ENCODE measurements at places on chromosomes 7 and 10. TPM values are rescaled to one million over a fixed set of nuclear protein-coding genes. Genes with fewer than 3 reads are reported as not detected.

GRCh38 chr10:96791902-96792301 is 40.2 kb upstream of the LCOR start:
- no peaks in the 10 kb centered on the region for H3K4me1 ChIP-seq
- H3K4me3 ChIP-seq, result no peak overlapping the region
- H3K36me3 ChIP-seq, result no peaks in the 10 kb centered on the region
- H3K27ac ChIP-seq, result no peak overlapping the region

Gene PNLIP
- total RNA-seq, result not detected

Gene ZFYVE27
- total RNA-seq, result 20.6 TPM

DNA sequence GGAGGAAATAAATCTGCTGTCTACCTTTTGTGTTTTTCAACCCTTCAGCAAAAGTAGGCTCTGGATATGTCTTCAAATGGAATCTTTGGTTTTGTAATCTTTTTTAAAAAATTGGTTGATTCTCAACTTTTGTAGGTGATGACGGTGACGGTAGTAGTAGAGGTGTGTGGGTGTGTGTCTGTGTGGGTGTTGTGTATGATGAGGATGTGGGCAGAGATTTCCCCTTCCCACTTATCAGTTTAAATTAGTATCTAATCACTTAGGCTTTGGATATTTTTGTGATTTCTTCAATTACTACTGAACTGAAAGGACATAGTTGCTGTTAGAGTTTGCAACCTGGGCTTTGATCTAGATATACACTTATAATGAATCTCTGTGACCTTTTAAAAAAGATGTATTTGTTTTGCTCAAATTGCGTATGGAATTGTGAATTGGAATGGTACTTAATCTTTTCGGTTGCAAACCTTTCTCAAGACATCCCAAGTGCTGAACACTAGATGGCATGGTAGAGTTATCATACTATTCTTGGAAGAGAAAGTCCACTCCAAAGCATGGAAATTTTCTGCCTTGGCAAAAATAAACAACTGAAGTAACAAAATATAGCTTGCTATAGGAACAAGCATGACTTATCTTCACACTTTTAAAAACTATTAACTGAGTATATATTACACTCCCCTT is 51.9 kb upstream of the A1CF start:
- H3K27me3 ChIP-seq, result no peaks in the 10 kb centered on the region
- no peak overlapping the region for H3K4me3 ChIP-seq
- H3K4me1 ChIP-seq, result no peaks in the 10 kb centered on the region
- no peak overlapping the region for H3K27ac ChIP-seq

- DNase-seq, result no peak
- H3K4me1 ChIP-seq, result no peaks in the 10 kb centered on the region
- H3K27ac ChIP-seq, result no peak overlapping the region
These were observed 345.9 kb upstream of the GALNT17 start for GRCh38 chr7:70786076-70786475.

DNA sequence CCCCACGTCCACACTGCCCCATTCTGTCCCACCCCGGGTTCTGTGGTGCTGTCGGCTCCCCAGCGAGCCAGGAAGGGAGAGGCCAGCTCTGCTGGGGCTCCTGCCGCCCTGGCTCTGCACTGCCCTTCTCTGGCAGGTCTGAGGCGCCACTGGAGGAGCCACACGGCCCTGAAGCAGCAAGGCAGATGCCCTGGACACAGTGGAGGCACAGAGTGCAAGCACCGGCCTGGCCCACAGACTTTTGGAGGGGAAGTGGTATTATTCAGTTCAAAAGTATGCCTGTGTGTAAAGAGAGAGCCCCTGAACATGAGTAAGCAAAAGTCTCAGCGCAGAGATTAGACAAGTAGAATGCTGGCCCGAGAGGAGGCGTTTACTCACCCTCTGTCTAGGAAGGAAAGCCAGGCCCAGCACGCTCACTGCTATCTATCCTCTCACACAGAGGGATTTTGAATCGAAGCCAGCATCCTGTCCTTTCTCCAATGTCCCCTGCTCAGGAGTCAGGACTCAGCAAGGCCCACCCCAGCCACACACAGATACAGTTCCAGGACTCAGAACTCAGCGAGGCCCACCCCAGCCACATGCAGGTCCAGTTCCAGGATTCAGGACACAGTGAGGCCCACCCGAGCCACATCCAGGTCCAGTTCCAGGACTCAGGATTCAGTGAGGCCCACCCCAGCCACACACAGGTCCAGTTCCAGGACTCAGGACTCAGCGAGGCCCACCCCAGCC is 115.0 kb downstream of the EGFR start:
- no peaks in the 10 kb centered on the region for H3K36me3 ChIP-seq
- DNase-seq, result peak; percentile 66
- H3K4me1 ChIP-seq, result peaks cover 56% of the 10 kb centered on the region
- H3K27ac ChIP-seq, result peak overlapping the region; percentile 83
- H3K4me3 ChIP-seq, result no peak overlapping the region
- H3K27me3 ChIP-seq, result no peaks in the 10 kb centered on the region

Gene ZNF467
- total RNA-seq, result 20.8 TPM

- no peaks in the 10 kb centered on the region for H3K4me1 ChIP-seq
- DNase-seq, result no peak
- H3K36me3 ChIP-seq, result no peaks in the 10 kb centered on the region
- H3K27me3 ChIP-seq, result no peaks in the 10 kb centered on the region
- no peak overlapping the region for H3K27ac ChIP-seq
These were observed 435.6 kb upstream of the C7orf33 start for GRCh38 chr7:148155000-148155399.

Gene C7orf33
- not detected for total RNA-seq

- no peaks in the 10 kb centered on the region for H3K36me3 ChIP-seq
- peaks cover 9% of the 10 kb centered on the region for H3K27me3 ChIP-seq
- no peak overlapping the region for H3K4me3 ChIP-seq
- no peaks in the 10 kb centered on the region for H3K4me1 ChIP-seq
These were observed 156.0 kb upstream of the NFE2L3 start for GRCh38 chr7:25996006-25996408.

Gene CYP2C19
- 0.61 TPM for total RNA-seq

GRCh38 chr7:31190906-31191305 is 138.8 kb downstream of the ADCYAP1R1 start:
- H3K27ac ChIP-seq, result no peak overlapping the region
- H3K4me1 ChIP-seq, result no peaks in the 10 kb centered on the region
- no peak for DNase-seq
- no peaks in the 10 kb centered on the region for H3K36me3 ChIP-seq
- H3K4me3 ChIP-seq, result no peak overlapping the region
- peaks cover 17% of the 10 kb centered on the region for H3K27me3 ChIP-seq

Gene MBL2
- total RNA-seq, result not detected

Gene BNIP3
- 29.3 TPM for total RNA-seq

GRCh38 chr7:153382641-153383101 is 623.1 kb downstream of the ACTR3B start:
- H3K4me1 ChIP-seq, result no peaks in the 10 kb centered on the region
- H3K4me3 ChIP-seq, result no peak overlapping the region
- no peaks in the 10 kb centered on the region for H3K36me3 ChIP-seq
- H3K27ac ChIP-seq, result no peak overlapping the region
- DNase-seq, result no peak
- H3K27me3 ChIP-seq, result no peaks in the 10 kb centered on the region

Gene BLNK
- total RNA-seq, result 7.9 TPM

DNA sequence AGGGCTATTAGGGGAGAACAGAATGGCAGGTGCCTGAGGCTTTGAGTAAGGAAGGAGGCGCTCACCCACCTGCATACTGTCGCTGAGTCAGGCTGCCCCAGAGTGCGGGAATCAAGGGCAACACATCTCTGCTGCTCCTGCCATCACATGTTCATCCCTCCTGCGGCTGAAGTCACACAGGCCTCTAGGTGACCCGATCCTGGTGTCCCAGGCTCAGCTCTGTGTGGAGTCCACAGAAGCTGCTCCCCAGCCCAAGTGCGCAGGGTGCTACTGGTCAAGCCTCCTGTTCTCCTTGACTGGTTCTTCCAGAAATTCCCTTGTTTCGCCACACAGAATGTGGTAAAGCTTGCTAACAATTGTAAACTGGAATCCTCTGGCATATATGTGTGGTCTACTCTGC is 96.9 kb upstream of the IL6 start:
- H3K27ac ChIP-seq, result no peak overlapping the region
- H3K4me1 ChIP-seq, result no peaks in the 10 kb centered on the region
- H3K27me3 ChIP-seq, result no peaks in the 10 kb centered on the region
- no peaks in the 10 kb centered on the region for H3K36me3 ChIP-seq

Gene ATG9B
- 0.70 TPM for total RNA-seq

Gene CRPPA
- total RNA-seq, result 2.1 TPM

DNA sequence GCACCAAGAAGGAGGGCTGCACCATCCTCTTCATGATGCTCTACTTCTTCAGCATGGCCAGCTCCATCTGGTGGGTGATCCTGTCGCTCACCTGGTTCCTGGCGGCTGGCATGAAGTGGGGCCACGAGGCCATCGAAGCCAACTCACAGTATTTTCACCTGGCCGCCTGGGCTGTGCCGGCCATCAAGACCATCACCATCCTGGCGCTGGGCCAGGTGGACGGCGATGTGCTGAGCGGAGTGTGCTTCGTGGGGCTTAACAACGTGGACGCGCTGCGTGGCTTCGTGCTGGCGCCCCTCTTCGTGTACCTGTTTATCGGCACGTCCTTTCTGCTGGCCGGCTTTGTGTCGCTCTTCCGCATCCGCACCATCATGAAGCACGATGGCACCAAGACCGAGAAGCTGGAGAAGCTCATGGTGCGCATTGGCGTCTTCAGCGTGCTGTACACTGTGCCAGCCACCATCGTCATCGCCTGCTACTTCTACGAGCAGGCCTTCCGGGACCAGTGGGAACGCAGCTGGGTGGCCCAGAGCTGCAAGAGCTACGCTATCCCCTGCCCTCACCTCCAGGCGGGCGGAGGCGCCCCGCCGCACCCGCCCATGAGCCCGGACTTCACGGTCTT is 1.9 kb downstream of the FZD1 start:
- H3K4me3 ChIP-seq, result peak overlapping the region; percentile 71
- peaks cover 39% of the 10 kb centered on the region for H3K27me3 ChIP-seq
- no peaks in the 10 kb centered on the region for H3K36me3 ChIP-seq
- DNase-seq, result peak; percentile 76
- H3K4me1 ChIP-seq, result no peaks in the 10 kb centered on the region
- H3K27ac ChIP-seq, result peak overlapping the region; percentile 95

Gene LHFPL3
- total RNA-seq, result not detected
